ENCODE measurements at places on chromosomes 2 and 18.

- no peak for DNase-seq
These were observed 472.7 kb downstream of the CMPK2 start for GRCh38 chr2:6392966-6393365.

DNA sequence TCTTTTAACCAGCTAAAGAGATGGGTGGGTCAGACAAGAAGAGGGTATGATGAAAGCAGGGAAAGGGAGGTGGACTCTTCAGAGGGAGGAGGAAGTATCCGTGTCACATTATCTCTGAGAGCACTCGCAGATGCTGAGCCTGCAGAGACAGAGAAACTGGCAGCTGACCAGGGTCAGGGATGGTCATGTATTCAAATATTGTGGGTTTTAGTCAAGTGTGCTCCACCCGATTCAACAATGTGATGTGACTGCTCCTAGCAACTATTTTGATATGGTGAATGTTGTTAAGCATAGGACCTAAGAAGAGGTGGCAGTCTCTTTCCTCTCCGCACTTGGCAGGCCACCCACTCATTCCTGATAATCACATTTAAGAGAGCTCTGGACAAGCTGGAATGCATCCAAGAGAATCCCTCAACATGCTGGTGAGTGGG, 1.3 kb upstream of the CLIP4 start:
- DNase-seq, result no peak

- DNase-seq, result no peak
These were observed 208.8 kb downstream of the CDH2 start for GRCh38 chr18:27967913-27968824.

DNA sequence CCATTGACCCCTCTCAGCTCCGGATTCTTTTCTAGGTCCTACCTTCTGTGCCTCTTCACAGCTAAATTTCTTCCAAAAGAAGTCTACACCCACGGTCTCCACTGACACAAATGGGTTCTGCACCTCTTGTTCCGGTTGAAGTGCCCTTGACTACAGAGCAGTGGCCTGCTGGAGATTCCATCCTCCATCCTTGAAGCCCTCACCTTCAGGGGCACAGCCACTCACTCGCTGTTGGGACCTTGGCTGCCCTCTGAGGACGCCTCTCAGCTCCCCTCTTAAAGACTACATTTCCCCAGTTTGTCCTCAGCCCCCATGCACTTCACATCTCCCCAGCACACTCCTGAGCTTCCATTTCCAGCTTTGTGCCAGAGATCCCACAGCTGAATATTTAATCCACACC, 226.3 kb downstream of the ATAD2B start:
- no peak for DNase-seq

GRCh38 chr2:219300022-219300421, 9.2 kb downstream of the PTPRN start:
- no peak for DNase-seq

- no peak for DNase-seq
These were observed 113.5 kb downstream of the EPHA4 start for GRCh38 chr2:221458578-221458977.

DNA sequence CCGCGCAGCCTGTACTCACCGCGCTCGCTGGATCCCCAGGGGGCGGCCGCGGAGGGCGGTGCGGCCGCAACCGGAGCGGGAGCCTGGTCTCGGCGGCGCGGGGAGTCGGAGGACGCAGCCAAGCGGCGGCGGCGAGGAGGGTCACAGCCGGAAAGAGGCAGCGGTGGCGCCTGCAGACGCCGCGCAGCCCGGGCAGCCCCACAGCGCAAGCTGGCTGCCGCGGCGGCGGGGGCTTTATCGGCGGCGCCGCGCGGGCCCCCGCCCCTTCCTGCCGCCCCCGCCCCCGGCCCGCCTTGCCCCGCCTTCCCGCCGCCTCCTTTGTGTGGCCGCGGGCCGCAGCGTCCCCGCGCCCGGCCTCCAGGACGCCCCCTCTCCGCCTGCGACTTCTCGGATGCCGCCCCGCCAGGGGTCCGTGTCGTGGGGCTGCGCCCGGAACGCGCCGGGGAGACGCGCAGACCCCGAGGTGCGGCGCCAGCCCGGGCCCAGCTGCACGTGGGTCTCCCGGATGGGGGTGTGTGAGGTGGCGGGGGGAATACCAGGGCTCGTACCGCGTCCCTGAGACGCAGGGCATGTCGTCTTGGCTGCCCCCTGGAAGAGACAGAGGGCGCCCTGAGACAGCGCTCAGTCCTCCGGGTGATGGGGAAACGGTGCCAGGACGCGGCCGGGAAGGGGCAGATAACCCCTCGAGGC, at the start of gene SERPINE2:
SERPINE2 (minus strand) TSS at position 207 of the 690 bp plus-strand sequence. CDS start 37,386 bp downstream, outside the sequence.
- peak; percentile 66 for DNase-seq

DNA sequence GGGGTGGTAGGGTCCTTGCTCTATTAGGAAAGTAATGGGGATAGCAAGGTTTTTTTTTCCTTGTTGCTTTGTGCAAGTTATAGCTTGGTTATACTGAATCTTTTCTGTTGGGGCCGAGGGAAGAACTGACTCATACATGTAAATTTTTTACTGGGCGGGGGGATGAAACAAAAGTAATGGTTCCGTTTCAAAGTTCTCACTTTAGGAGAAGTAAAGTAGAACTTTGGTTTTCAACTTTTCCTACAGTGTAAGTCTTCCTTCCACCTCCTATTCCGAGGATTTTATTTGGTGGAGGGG, 1.1 kb downstream of the AFTPH start:
- DNase-seq, result no peak

GRCh38 chr2:211751848-211752247, 786.8 kb downstream of the ERBB4 start:
- no peak for DNase-seq

DNA sequence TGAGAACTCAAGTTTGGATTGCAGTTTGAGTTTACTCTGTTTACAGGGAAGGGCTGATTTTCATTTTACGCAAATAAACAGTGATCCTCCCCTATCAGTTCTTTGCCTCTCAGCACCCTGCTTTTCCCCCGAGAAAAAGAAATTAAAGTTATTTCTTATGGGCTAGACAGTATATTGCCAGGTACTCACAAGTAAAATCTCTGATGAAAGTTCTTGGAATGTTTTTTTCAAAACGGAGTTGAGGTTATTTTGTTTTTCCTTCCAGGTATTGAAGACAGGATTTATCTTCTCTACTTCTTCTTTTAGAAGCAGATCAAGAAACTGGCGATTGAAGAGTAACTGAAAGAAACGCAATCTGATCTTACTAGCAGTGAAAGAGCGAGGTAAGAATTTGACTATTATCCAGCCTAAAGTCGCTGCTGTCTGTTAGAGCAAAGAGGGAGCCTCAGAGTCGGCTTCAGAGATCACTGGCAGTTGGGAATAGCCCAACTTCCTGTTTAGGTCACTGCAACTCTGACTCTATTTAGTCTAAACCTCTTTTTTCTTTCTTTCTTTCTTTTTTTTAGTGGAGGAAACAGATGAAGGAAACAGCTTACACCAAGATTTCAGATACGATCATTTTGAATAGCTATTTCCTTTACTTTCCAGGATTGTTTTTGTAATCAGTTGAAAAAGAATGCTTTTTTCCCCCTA, at the start of gene TFPI:
TFPI (minus strand) TSS at position 425 of the 693 bp plus-strand sequence. CDS start 50,667 bp downstream, outside the sequence.
- no peak for DNase-seq

- peak; percentile 73 for DNase-seq
These were observed 30.2 kb downstream of the LONRF2 start for GRCh38 chr2:100292022-100292580.

DNA sequence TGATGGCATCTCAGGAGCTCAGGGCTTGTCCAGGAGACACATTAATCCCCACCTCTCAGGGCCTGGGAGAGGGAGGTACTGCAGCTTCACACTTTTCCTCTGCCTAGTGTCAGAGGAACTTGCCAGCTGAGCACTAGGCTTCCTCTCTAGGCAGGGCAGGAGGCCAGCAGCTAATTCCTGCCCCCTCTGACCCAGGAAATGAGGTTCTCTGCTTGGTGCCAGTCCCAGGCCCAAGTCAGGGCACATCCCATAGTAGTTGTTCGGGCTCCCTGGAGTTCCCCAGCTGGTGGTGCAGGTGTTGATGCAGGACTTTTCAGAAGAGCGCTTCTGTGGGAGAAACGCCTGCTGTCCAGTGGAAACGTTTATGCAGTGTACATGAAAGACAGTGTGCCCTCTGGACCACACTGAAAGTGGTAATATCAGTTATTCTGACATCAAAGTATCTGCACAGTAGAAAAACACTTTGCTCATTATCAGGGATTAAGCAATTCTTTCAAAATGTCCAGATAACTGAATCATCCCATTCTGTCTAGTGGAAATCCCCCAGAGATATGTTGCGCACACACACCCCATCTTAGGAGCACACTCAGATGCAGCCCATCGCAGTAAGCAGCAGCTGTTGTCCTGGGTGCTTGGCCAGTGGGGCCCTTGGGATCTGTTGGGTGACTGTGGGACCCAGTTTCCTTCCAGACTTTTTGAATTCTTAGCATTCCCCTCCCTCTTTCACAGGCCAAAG, 17.8 kb upstream of the SCLY start:
- no peak for DNase-seq

GRCh38 chr2:128347171-128347558, 28.5 kb upstream of the HS6ST1 start:
- DNase-seq, result no peak

GRCh38 chr2:54482715-54483114, 26.6 kb downstream of the SPTBN1 start:
- DNase-seq, result no peak

DNA sequence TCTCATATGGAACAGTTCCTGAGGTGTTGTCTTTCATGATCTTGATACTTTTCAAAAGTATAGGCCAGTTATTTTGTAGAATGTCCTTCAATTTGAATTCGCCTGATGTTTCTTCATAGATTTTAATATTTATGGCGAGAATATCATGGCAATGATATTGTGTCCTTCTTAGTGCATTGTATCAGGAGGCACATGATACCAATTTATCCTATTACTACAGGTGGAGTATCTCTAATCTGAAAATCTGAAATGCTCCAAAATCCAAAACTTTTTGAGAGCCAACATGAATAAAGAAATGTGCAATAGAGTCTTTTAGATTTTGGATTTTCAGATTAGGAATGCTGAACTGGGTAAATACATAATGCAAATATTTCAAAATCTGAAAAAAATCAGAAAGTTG, 216.6 kb upstream of the LYPD1 start:
- DNase-seq, result no peak

DNA sequence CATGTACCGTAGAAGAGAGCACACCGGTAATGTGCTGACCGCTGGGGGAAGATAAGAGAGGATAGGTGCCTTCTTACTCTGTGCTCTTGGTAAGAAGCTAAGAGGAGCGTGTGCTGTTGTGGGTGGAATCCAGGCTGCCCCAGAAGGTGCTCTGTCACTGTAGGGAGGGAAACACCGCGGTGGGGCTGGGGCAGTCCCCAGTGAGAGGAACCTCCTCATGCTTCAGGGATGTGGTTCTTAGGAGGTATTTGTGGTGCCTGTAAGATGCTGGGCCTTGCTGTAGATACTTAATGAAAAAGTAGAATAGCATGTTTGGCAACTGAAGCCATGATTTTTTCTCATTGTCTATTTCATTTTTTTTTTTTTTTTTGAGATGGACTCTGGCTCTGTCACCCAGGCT, 1.1 kb downstream of the COLEC11 start:
- DNase-seq, result no peak

- no peak for DNase-seq
These were observed 26.4 kb downstream of the NBEAL1 start for GRCh38 chr2:203040966-203041521.

DNA sequence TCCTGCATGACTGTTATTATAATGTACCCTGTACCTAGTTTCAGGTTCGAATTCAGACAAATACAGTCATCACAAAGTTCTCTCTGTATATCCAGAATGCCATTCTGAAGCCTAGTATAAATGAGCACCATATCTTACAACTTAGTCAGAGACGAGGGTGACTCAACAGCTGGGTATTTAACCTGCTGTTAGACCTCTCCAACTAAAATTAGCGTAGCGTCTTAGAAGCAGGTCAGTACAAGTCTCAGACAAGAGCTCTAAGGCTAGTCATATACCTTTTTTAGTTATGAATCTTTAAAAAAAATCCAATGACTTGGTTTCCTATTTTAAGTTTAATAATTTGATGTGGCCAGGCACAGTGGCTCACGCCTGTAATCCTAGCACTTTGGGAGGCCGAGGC, 74.1 kb downstream of the CABYR start:
- DNase-seq, result no peak

DNA sequence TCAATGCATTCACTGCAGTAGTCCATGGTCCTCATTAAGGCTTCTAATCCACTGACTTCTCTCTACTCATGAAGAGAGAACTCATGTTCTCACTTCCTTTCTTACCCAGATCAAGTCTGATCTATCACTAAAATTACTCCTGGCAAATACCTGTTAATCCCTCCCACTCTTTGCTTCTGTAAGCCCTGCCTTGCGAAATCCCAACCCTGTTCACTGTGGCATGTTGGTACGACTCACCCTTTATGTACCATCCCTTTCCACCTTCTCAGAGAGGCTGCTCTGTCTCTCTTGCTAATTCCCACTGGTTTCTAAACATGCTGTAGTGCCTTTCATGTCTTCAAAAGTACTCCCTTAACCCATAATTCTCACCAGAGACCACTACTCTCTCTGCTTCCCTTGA, 272.2 kb upstream of the ACVR2A start:
- no peak for DNase-seq

DNA sequence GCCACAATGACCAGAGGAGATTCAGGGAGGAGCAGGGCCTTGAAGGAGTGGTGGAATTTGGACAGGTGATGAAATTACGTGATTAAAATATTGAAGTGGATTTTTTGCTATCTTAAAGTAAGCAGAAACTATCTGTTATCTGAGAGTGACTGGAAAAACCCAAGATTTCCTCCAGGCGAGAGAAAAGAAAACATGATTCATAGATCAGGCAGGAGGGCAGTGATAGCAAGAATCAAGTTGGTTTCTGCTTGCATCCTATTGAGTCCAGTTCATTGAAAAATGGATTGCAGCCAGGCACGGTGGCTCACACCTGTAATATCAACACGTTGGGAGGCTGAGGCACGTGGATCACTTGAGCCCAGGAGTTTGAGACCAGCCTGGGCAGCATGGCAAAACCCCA, 127.8 kb downstream of the NXPH2 start:
- no peak for DNase-seq

DNA sequence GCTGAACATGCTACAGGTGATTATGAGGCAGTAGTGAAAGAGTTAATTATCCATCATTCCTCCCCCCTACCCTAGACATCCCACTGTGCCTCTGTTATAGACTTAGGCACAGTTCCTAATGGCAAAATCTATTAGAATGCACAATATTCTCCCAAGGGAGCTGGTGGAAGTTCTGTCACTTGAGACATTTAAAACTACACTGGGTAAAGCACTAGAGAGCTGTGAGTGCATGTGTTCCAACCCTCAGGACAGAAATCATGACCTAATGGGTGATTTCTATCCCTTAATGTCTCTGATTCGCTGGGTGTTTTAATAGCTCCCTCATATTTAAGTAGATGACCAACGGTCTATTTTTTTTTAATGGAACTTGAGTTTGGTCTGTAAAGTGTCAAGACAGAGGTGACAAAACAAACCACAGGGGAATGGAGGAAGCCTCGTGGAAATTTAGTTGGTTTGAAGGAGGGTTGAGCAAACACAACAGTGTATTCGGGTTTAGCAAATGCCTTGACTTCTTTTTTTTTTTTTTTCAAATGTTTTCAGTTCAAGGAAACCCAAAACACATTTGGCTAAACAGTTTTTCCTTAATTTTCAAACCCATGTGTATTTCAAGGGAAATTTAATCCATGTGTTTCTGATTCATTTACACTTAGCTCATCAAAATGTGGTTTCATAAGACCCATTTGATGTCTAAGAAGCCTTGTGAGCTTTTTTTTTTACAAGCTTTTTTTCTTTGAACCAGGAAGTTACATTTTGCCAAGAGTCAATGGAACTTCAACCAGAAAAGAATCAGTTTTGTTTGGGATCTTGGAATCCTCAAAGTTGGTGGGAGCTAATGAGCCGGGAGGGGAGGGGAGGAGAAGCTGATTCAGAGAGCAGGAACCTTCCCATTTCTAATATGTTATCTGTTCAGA, 665.1 kb upstream of the ZEB2 start:
- no peak for DNase-seq
